ENCODE measurements at places on chromosomes 2 and 18.

DNA sequence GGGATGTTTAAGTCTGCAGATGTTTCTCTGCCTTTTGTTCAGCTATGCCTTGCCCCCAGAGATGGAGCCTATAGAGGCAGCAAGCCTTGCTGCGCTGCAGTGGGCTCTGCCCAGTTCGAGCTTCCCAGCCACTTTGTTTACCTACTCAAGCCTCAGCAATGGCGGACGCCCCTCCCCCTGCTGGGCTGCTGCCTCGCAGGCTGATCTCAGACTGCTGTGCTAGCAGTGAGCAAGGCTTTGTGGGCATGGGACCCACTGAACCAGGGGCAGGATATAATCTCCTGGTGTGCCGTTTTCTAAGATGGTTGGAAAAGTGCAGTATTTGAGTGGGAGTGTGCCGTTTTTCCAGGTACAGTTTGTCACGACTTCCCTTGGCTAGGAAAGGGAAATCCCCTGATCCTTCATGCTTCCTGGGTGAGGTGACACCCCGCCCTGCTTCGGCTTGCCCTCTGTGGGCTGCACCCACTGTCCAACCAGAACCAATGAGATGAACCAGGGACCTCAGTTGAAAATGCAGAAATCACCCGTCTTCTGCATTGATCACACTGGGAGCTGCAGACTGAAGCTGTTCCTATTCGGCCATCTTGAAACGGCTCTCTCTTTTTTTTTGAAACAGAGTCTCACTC, 27.6 kb upstream of the ADAM23 start:
- DNase-seq = no peak

GRCh38 chr2:191895743-191896142, 48.9 kb upstream of the CAVIN2 start:
- DNase-seq = no peak

GRCh38 chr2:222833410-222833809, 27.4 kb upstream of the ACSL3 start:
- no peak for DNase-seq

DNA sequence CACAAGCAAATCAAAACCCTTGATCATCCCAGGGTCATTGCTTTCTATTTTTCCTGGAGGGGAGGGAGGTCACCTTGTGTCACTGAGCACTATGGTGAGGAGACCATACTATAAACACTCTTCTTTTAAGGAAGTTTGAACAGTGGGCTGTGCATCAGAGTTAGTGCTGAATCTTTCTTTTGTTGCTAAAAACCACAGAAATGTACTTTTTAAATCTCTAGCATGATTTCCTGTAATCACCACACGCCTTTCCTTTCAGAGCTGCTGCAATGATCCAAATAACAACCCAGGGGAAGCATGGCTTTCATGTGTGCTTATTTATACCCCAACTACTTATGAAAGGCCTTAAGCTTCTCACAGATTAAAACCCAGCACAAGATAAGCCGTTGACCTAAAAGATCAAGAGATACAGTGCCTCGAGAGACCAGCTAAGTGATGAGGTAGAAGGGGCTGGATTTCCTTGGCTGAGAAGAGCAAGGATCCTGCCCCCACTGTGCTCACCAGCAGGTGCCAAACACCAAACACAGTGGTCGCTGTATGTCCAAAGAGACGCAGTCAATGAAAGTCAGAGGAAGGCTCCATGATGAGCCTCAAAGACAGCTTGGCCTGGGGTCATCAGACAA, 34.7 kb downstream of the TRABD2A start:
- no peak for DNase-seq

GRCh38 chr2:128500138-128500800, 181.6 kb upstream of the HS6ST1 start:
- DNase-seq = no peak

- no peak for DNase-seq
Measured at GRCh38 chr2:240573516-240574385, 5.5 kb downstream of the RNPEPL1 start.

- DNase-seq = no peak
Measured at GRCh38 chr2:1751767-1752725, 7.7 kb upstream of the PXDN start.

- no peak for DNase-seq
Measured at GRCh38 chr2:223238301-223238700, 186.3 kb downstream of the KCNE4 start.

DNA sequence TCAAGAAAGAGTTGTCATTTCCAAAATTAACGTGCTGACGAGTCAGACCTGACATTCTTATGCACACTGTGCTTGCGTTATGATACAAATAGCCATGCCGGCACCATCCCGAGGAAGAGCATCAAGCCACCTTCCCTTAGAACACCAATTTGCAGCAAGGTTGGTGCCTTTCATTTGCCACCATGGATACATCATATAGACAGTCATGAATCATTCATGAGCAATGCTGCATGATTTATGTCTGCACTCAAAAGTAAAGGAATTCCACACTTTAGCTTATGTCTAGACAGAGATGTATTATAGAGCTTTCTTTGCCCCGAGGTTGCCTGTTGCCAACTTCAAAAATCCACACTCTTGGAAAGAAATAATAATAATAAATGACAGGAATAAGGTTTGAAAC, 166.9 kb downstream of the VWC2L start:
- no peak for DNase-seq

GRCh38 chr18:77815666-77816338, 566.2 kb downstream of the GALR1 start:
- DNase-seq = no peak

- no peak for DNase-seq
Measured at GRCh38 chr2:27308359-27308881, at the start of gene UCN. Gene UCN, minus strand, starts transcription at chr2:27308445. Its CDS starts 550 bp downstream, at chr2:27307895.

Measured in fibroblast of the conjunctiva (primary cell).